ENCODE measurements at places on chromosomes 5 and 9.

DNA sequence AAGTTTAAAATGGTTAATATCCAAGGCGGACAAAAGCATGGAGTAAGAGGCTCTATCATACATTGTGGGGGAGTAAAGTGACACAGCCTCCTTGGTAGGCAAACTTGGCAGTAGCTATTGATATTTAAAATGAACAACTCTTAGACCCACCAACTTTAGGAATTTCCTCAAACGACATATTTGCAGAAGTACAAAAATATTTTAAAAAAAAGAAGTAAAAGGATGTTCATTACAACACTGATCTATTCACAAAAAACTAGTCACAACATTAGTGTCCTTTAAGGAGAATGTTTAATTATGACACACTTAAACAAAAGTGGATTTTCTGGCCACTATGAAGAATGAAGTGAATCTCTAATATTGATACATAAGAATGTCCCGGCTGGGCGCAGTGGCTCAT is 1.7 kb downstream of the ALG2 start:
- DNase-seq, result no peak

- no peak for DNase-seq
Measured at GRCh38 chr5:172096207-172096940, 89.9 kb upstream of the FBXW11 start.

DNA sequence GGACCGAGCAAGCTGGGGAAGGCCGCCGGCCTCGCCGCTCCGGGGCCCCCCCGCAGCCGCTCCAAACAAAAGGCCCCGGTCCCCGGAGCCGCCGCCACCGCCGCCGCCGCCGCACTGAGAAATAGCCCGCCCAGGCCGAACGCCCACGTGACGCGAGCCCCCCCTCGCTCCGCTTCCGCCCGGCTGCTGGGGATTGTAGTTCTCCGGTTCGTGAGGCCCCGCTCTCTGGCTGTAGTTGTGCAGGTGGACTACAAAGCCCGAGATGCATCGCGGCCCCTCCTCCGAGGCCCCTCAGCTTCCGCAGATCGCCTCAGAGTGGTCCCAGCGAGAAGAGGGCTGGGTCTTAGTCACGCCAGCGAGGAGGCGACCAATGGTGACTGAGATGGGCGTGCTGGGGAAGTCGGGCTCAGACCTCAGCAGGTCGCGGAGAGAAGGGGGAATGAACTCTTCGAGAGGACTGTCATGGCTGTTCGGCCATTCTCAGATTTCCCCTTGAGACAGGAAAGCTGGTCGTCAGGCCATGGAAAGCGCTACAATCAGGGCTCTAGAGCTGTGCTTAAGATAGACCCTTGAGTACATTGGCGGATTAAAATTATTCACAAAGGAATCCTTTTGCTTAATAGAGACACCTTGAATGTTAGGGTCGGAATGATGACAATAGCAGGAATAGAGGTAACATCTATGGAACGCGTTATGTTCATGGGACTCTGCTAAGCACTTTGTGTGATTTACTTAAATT is 489 bp upstream of the PANK3 start:
- peak; percentile 92 for DNase-seq

- no peak for DNase-seq
Measured at GRCh38 chr9:114824110-114824509, 18.3 kb upstream of the TNFSF15 start.

GRCh38 chr9:93187047-93187446 is 3.1 kb downstream of the WNK2 start:
- DNase-seq, result no peak

- no peak for DNase-seq
Measured at GRCh38 chr5:117794847-117795246, 1193.5 kb downstream of the DTWD2 start.

- no peak for DNase-seq
Measured at GRCh38 chr5:15027764-15028163, 156.2 kb upstream of the ANKH start.

DNA sequence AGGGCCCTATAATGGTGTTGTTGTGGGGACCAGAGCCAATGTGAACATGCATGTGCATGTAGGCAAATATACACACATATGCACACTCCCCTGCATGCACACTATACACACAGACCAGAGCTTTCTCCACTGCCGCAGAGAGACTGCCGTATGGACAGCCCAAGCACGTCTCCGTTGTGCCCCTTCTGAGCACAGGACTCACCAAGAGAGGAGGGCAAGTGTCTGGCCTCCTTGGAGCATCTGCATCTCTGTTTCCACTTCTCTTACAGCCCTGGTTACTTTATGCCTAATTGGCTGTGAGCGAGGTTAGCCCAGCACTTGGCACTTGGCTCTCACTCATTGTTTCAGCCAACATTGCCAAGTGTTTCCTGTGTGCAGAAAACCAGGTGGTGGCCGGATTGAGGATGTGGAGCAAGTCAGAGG is 30.4 kb downstream of the CSF2 start:
- DNase-seq, result no peak

DNA sequence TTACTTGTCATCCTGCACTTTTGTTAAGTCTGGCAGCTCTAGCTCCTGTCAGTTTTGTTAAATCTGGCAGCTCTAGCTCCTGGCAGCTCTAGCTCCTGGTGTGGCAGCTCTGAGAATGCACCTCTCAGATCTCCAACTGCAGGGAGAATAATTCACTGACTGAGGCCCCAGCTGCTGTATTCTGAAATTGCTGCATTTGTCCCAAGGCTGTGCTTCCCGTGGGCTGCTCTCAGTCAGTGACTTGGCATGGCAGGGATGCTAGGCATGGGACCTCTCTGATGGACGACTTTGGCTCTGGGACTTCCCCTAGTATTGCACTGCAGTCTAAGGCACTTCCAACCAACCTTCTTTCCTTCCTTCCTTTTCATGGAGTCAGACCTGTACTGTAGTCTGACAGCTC is 475.7 kb downstream of the CCDC171 start:
- DNase-seq, result no peak

DNA sequence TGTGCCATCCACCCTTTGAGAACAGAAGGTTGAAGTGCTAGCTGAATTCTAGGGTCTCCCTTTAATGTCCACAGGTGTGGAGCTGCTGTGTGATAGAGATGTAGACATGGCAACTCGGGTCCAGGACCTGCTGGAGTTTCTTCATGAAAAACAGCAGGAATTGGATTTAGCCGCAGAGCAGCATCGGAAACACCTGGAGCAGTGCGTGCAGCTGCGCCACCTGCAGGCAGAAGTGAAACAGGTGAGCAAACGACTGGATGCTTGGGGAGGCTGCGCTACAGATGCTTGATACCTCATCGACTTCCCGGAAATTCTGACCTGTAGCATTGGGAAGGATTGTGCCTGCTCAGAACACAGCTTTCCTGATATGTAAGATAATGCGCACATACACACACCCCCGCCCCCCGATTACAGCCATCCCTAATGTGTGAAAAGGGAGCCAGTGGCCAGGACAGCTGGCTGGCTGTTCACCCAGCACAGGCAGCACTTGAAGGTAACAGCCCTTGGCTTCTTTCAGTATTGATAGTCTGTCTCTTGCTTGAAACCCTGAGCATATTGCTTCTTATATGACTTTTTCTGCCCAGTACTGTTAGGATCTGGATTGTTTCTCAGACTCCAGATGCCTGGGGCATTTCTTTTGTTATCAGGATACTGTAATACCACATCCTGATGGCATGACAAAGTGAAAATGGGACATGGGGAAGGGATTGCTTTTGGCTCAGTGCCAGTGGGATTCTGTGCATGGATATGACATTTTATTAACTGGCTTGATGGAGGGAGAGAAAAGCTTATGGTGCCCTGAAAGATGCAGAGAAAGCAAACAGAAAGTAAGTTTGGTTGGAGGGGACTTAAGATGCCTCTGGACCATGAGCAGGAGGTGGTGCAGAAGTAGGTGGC is 216.8 kb upstream of the OTULINL start:
- no peak for DNase-seq

GRCh38 chr5:68265347-68265746 is 49.8 kb downstream of the PIK3R1 start:
- DNase-seq, result no peak

DNA sequence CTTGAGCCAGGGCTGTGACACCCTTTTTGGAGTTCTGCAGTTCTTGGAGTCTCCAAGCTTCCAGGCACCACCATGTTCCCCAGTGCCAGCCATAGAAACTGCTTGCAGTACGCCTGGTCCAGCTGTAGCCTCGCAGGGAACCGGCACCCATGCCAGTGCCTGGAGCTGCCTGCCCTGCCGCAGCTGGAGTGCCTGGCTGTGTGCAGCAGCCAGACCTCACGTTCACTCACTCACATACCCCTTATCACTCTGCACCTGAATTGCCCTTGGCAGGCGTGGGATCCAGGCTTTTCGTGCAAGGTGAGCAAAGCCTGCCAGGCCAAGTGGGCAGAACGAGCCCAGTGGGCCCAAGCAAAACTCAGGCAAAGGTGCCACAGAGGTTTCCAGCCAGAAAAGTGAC is 77.8 kb upstream of the SHB start:
- DNase-seq, result no peak

GRCh38 chr9:127890053-127890452 is 9.3 kb downstream of the ST6GALNAC6 start:
- DNase-seq, result no peak

GRCh38 chr9:116000748-116001329 is 152.8 kb upstream of the PAPPA start:
- no peak for DNase-seq

- no peak for DNase-seq
Measured at GRCh38 chr5:122356855-122357254, 44.8 kb downstream of the SNCAIP start.

- no peak for DNase-seq
Measured at GRCh38 chr5:2254880-2255750, 372.4 kb upstream of the IRX4 start.

DNA sequence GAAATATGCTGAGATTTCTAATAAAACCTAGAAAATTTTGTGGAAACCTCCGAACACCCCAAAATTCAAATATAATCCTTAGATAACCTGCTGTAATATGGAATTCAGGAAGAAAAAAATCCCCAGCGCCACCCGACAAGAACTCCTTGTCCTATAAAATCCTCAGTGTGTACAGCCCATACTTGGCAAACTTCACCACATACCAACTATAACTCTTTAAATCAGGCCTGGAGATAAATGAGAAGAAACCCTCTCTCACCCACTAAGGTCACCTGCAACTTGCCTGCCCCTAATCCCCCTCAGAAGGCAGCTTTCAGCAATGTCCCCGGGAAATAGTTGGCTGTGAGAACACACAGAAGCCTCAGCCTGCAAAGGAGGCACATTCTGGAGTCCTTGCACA is 90.5 kb downstream of the SH3TC2 start:
- DNase-seq, result no peak

- no peak for DNase-seq
Measured at GRCh38 chr9:116629634-116630033, 57.5 kb upstream of the TRIM32 start.

- DNase-seq, result no peak
Measured at GRCh38 chr9:35948451-35948850, 9.5 kb downstream of the OR2S2 start.

- DNase-seq, result no peak
Measured at GRCh38 chr5:36772276-36773140, 104.1 kb upstream of the NIPBL start.

DNA sequence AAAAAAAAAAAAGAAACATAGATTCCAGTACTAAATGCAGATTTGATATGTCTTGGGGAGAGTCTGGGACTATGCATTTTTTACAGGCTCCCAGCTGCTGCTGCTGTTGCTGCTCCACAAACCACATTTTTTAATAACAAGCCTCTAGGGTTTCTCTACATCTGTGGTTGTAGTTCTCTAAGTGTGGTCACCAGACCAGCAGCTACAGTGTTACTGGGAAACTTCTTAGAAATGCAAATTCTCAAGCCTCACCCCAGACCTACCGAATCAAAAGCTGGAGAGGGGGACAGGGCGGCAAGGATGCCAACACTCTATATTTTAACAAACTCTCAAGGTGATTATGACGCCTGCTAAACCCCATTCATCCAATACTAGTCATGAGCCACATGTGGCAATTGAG is 293.4 kb upstream of the PTGER4 start:
- no peak for DNase-seq

GRCh38 chr5:73596705-73597328 is 29.2 kb upstream of the ARHGEF28 start:
- no peak for DNase-seq

- DNase-seq, result no peak
Measured at GRCh38 chr9:1956958-1957357, 58.2 kb upstream of the SMARCA2 start.

DNA sequence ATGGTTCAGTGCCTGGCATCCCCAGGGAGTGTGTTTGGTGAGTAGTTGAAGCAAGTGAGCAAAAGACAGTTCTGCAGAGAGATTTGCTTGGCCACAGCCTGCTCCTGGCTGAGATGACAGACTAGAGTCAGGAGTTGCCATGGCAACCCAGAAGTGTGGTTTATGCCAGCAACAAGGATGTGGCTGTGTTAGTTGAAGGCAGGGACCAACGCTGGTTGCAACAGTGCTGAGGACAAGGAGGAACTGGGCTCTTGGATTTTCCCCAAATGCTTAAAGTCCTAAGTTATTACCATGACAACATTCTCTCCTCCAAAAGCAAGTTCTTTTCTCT is 2.7 kb downstream of the NXNL2 start:
- DNase-seq, result no peak

- DNase-seq, result no peak
Measured at GRCh38 chr9:90970608-90971007, 169.0 kb downstream of the SYK start.

DNA sequence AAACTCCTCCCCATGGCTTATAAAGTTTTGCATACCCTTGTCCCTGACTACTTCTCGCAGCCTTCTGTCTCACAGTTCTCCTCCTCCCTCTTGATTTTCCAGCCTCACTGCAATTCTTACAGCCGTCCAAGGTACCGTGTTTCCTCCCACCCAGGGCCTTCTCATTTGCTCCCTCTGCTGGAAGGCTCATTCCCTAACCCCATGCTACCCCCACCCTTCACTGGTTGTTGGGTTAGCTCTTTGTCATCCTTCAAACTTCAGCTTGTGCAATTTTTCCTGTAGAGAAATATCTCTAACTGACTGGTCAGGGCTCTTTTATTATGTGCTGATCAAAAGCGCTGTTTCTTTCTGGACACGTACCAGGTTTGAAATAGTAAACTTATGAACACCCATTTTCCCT is 329.2 kb downstream of the EBF1 start:
- no peak for DNase-seq

DNA sequence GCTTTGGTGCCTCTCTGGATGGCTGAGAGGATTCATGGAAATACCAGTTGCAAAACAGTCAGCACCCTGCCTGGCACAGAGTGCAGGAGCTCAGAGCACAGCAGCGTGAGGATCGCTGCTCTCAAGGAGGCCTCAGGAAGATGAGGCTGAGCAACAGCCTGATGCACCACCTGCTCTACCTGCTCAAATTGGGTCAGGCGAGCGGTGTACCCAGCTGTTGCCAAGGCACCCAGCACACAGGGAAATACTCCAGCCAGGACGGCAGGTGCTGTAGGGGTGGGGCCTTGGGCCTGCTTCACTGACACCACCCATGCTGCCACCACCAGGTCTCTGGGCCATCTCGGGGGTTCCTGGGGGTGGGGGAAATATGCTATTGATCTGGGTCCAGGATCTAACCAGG is 4.3 kb downstream of the EEIG1 start:
- DNase-seq, result peak; percentile 84

GRCh38 chr5:115718927-115719326 is 93.1 kb upstream of the TMED7 start:
- no peak for DNase-seq

- peak; percentile 16 for DNase-seq
Measured at GRCh38 chr5:139417214-139417613, 13.3 kb upstream of the SPATA24 start.
